Stromal cell of bone marrow (primary cell): ENCODE measurements at places on chromosomes 4 and X.

- no peak for DNase-seq
Observed at GRCh38 chrX:12950851-12951594, 23.9 kb upstream of the TMSB4X start.

DNA sequence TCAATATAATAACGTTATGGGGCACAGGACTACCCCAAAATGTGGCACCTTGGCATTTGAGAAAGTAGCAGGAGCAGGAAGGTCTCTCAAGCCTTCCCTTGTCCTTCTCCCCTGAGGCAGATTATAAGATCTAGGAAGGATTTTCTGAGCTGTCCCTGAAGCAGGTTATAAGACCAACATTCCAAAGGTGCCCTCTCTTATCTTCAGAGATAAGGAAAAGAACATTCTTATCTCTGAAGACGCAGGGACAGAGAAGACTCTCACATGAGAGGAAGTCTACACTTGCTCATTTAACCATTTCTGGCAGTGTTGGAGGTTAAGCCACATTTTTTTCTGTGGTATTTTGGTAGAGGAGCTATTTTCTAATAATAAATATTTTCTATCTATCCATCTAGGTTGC is 437.9 kb upstream of the MAOA start:
- DNase-seq: no peak

GRCh38 chr4:172143605-172144314 is 330.6 kb downstream of the GALNTL6 start:
- DNase-seq: no peak

- DNase-seq: no peak
Observed at GRCh38 chr4:145346081-145346480, 135.6 kb upstream of the SMAD1 start.
